CD4-positive, alpha-beta T cell treated with Interleukin-15 for 4 hours (primary cell): ENCODE measurements at places on chromosomes 7 and 10.

DNA sequence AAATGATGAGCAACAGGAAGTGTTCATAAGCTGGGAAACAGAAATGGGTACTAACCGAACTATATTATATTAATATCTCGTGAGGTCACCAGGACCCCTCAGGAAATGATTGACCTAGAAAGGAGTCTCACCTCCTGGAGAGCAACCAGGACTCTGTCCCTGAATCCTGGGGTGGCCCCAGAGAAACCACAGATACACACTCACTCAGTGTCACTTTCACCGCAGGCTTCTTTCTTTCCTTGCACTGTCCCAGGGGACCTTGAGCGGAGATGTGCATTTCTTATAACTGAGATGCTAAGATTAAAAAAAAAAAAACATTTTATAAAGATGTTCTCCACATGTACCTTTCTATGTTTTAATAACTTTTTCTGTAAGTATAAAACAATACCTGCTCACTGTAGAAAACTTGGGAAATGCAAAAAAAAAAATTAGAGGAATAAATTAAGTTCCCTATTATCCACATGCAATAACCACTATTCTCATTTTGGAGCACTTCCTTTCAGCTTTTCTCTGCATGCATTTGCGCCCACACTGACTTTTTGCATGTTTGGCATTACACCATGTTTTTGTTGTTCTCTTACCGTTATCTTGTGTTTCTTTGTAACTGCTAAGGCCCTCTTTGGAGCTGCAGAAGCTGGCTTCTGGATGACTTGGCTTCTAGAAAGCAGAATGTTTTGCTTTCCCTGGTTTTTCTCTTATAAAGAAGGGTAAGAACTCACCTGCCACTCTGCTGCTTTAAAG is 15.0 kb downstream of the NOD1 start:
- DNase-seq: no peak

- DNase-seq: no peak
Measured at GRCh38 chr10:15510963-15511362, 139.9 kb upstream of the FAM171A1 start.

DNA sequence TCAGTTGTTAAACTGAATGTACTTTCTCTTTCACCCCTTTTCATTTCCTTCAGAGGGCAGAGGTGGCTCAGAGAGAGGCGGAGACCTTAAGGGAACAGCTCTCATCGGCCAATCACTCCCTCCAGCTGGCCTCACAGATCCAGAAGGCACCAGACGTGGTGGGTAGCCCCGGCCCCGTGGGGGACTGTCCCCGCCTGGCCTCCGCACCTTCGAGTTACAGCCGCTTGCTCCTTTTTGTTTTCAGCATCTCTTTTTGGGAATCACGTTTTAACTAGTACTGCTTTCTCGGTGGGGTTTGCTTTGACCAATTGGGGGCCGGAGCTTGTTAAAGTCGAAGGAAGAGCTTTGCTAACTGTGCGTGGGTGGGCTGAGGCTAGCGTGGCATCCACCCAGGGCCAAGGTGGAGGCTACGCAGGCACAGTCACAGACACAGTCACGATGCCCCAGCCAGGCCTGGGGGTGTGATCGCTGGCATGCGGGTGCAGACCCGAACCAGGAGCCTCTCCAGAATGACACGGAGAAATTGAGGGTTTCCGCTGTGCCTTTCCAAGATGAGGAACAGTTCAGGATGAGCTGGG is 116.2 kb upstream of the SH2B2 start:
- DNase-seq: no peak

DNA sequence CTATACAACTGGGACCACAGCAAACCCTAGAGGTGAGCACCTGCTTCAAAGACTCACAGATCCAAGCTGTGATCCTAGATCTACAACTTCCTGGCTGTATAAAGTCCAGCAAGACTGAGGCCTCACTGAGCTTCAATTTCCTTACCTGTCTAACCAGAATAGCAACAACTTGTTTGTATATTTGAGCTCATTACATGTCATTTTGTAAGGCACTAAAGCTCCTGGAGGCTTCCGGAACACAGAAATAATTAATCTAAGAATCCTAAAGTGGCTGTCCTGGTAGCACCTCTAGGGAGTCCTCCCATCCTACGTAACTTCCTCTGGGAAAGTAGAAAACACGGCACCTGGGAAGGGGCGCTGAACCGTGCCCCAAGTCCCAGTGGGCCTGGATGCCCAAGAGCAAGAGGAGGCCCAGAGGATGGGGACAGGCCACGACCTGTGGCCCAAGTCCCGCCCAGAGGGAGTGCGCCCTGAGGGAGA is 39.4 kb downstream of the HK1 start:
- DNase-seq: no peak

- no peak for DNase-seq
Measured at GRCh38 chr7:139168479-139168878, 59.0 kb upstream of the ZC3HAV1 start.
